ENCODE measurements at places on chromosomes 11 and 22. TPM values are rescaled to one million over a fixed set of nuclear protein-coding genes. Genes with fewer than 3 reads are reported as not detected.

GRCh38 chr11:31233425-31233824 is 136.1 kb downstream of the DCDC1 start:
- DNase-seq: no peak

DNA sequence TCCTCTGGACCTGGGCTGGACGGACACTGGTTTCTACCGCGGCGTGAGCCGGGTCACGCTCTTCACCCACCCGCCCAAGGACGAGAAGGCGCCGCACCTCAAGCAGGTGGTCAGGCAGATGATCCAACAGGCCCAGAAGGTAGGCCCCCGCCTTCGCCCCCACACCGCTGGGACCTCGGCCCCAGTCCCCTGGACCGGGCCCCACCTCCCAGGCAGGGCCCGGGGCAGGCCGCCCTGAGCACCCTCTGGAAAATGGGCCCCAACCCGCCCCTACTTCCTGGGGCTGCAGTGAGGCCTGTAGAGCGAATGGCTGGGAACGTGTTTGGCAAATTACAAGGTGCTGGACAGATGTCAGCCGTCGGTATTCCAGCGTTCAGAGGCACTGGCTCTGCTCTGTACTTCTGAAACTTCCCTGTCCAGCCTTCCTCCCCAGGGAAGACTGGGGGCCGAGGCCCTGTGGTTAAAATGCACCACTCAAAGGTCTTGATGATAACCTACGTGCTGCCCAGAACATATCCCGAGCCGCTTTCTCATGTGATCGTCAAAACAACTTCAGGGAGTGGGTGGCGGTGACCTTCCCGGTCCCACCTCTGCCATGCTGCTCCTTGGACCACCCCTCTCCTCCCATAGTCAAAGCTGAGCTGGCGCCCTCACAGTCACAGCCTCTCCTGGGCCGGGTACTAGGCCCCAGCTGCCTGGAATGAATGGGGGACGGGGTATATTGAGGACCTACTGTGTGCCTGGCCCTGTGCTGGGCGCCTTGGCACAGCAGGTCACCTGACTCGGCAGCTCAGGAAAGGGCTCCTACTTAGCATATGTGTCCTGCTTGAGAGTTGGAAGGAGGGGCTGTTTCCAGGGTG is 869 bp downstream of the FAM83F start:
- DNase-seq: no peak

DNA sequence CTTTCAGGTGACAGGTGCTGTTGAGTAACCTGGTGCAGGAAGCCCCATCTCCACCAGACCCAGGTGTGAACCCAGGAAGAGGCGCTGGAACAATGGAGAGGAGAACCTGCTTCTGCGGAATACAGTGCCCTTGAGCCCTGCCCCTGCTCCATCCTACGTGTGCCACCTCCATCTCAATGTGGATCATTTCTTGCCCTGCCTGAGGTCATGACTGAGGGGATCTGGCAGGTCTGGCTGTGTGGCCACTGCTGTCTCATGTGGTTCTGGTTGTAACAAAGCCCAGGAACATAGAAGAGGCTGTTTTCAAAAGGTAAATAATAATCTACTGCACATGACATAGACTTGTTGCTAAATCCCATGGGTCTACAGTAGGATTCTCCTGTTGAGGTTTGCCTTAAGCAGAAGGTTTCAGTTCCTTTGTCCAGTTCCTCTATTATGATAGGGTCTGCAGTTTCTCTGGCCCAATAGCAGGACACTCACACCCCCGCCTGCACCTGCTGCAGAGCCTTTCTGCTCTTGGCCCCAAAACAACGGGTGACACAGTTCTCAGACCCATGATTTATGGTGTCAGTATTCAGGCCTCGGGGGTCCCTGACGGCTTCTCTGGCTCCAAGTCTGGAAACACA is 113.5 kb upstream of the IGLL5 start:
- DNase-seq: no peak

DNA sequence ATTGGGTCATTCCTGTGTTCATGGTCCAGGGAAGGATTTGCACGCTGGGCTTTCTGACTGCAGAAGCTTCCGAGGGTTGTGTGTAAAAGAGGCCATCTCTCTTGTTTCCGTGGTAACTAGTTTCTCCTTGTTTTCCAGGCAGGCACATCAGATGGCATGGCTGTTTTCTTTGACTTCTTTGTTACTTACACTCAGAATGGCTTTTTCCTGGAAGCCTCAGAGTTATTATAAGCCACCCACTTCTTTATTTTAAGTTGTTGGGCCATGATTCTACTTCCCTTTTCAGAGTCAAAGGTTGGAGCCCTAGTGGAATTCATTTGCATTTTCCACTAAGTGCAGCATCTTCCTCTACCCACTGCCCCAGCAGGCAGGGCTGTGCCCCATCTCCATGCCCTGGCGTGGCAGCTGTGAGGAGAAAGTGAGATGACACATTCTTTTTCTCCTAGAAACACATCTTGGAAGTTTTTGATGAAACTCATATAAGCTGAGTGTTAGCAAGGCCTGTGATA is 94.9 kb downstream of the PRR5L start:
- no peak for DNase-seq

- DNase-seq: no peak
Observed at GRCh38 chr22:38085501-38085900, 1.5 kb upstream of the SLC16A8 start.

GRCh38 chr22:48045369-48045768 is 1282.9 kb downstream of the TBC1D22A start:
- DNase-seq: no peak

DNA sequence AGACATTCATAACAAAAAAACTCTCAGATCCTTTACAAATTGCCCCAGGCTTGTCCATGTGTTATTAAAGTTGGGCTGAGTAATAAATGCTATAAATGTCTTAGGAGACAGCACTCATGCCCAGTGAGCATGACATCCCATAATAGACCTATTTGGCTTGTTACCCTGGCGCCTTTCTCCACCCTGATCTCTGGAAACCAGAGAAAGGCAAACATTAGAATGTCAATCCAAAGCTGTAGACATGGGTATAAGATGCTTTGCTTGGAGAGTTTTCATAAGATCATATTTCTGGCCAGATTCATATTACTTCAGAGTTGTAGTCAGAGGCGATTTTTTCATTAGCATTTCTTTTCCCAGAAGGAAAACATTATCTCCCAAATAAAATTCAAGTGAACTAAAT is 161.3 kb upstream of the UBASH3B start:
- DNase-seq: no peak

DNA sequence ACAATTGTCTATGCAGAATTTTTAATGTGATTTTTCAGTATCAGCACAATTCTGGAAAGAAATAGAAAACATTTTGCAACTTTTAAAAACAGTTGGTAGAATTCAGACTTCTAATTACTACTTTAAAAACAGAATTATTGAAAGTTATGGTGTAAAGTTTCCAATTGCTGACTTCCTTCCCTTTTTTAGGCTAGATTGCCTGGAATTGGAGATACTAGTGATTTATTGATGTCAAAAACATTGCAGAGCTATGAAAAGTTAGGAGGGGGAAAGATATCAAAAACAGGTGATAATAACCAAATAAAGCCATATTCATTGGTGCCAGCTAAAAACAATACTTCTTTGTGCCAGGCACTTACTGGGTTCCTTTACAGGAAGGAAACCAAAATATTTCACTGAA is 485.5 kb downstream of the TMEM135 start:
- DNase-seq: no peak

- no peak for DNase-seq
Observed at GRCh38 chr11:116859175-116859574, 21.8 kb upstream of the APOA1 start.

- no peak for DNase-seq
Observed at GRCh38 chr22:44456661-44457412, 41.2 kb downstream of the RTL6 start.

DNA sequence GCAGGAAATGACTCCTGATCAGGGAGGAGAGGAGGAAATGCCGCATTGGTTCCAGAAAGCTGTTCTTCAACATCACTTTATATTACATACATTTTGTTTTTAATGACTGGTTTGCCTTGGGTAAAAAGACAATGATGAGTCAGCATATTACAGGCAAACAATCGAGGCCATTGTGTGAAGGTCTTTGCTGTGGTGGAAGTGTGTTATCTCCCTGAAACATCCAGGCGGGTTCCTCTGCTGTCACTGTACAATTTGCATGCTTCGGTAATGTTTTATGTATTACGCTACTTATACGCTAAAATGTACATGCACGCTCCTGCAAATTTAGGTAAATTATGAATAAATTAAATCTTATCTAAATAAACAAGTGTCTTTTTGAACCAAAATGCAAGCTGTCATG is 161.1 kb downstream of the KIRREL3 start:
- no peak for DNase-seq

DNA sequence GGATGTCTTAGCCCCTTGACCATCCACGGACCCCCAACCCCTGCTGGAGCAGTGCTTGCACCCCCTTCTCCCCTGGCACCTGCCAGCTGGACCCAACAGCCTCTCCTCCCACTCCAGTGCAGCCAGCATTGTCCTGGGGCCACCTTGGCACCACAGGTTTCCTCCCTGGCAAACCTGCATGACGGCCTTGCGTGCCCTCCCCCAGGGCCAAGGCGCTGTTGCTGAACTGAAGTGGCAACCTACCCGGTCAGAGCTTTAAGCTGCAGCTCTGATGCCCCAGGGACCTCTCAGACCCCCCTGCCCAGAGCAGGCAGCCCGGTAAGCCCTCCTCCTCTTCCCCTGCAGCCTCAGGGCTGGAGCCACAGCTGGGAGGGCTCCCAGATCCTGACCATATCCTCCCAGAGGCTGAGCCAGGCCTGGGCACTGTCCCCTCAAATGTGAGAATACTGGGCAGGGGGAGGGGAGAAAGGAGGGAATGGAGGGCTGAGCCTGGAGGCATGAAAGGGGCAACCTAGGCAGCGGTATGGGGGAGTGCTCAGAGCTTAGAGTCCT is 1.8 kb upstream of the LRRC75B start:
- peak; percentile 62 for DNase-seq

Gene PRDM10
- 8.6 TPM for total RNA-seq

Gene TST
- total RNA-seq: 77.3 TPM

Gene IGLL1
- total RNA-seq: not detected

Gene CHRM1
- 3.0 TPM for total RNA-seq

Gene SC5D
- 53.7 TPM for total RNA-seq

Gene IFITM1
- total RNA-seq: 76.1 TPM

Gene PAFAH1B2
- 75.3 TPM for total RNA-seq

Gene TBX1
- total RNA-seq: 7.1 TPM

Gene CRYBA4
- total RNA-seq: not detected

Data from upper lobe of left lung (tissue), 6 donors.